NCI-H1417 (cell line): ENCODE measurements at places on chromosomes 2 and 18.
A peak's percentile ranks its signal among the peaks of the same experiment; 100 is the strongest.

DNA sequence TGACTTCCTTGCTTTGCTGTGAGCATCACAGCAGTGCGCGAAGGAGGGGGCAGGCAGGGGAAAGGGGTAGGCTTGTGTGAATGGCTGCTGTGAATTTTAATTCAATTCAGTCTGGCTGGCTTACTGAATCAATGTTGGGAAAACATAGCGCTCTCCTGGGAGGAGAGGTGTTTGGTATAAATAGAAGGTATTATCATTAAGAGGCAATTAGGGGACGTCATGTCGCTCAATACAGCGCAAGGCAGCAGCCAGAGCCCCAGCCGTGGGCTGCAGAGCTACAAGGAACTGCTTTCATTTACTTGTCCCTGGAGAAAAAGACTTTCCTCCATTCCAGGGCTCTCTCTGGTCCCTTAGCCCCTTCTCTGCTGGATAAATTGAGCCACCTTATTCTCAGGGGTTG lies 181.4 kb upstream of the MSH6 start:
- DNase-seq: peak; percentile 78

DNA sequence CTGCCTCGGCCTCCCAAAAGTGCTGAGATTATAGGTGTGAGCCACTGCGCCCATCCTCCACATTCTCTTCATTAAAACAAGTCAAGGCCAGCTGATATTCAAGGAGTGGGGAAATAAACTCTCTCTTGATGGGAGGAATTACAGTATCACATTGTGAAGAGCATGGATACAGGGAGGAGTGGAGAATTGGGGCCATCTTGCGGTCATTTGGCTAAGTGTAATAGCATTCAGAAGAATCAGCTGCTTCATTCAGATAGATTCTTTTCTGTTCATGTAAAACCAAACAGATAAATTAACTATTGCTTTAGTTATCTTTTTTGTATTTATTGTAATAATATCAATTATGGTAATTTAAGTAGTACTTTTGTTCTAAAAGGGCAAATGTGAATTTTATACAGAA lies 156.3 kb downstream of the UBR3 start:
- DNase-seq: no peak

- no peak for DNase-seq
These were observed 101.2 kb downstream of the LTBP1 start for GRCh38 chr2:33047939-33048338.

- DNase-seq: no peak
These were observed 247.4 kb upstream of the CYP26B1 start for GRCh38 chr2:72395096-72395495.

- no peak for DNase-seq
These were observed 112.4 kb upstream of the ID2 start for GRCh38 chr2:8569332-8569930.

DNA sequence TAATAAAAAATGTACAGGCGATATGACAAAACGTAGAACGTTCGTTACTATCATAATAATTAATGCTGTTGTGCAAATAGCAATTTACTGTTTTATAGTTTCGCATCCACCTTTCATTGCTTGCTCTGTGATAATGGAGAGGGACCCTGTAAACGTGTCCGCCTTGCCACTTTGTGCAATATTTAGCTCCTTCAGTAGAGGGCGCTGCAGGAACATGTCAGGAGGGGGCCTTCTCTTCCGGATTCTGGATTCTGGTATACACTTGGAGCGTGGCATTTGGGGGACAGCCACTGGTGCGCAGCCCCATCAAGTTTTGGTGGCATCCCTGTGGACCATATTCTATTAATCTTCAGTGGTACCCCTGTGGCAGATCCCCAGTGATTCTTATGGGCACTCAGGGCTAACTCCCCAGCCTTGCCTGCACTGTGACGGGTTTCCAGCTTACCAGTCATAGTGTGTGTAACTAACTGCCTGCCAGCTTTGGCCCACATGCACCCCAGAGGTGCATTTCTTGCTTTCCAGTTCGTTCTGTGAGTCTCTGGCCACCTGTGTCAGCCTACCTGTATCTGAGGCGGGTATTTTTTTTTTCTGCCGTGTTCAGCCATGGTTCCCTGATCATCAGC lies 140.3 kb downstream of the CYRIA start:
- peak; percentile 59 for DNase-seq

- DNase-seq: no peak
These were observed 20.1 kb upstream of the MGAT5 start for GRCh38 chr2:134233728-134234136.

GRCh38 chr2:196406-196805 lies 67.4 kb downstream of the SH3YL1 start:
- DNase-seq: no peak

GRCh38 chr18:25305584-25305983 lies 46.4 kb downstream of the ZNF521 start:
- no peak for DNase-seq
